ENCODE measurements at places on chromosomes 7 and 10.

DNA sequence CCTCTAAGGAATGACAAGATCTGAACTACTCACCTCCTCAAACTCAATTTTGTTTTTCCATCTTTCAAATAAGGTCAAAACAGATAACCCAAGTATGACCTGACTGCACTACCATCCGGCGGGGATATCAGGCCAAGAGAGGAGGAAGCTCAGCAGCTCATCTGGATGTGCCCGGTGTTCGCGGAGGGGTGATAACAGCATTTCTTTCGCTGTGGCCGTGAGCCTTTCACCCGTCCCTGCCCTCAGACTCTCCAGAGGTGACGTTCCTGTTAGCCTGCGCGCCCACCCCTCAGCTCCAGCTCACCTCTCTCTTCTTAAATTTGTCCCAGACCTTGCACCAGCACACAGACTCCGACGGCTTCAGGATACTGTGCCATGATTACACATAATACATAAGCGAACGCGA is 526 bp downstream of the ZNF248 start:
- peak; percentile 60 for DNase-seq

GRCh38 chr10:6530211-6530840 is 49.8 kb downstream of the PRKCQ start:
- no peak for DNase-seq

GRCh38 chr10:122279725-122280141 is 8.6 kb downstream of the BTBD16 start:
- peak; percentile 39 for DNase-seq

DNA sequence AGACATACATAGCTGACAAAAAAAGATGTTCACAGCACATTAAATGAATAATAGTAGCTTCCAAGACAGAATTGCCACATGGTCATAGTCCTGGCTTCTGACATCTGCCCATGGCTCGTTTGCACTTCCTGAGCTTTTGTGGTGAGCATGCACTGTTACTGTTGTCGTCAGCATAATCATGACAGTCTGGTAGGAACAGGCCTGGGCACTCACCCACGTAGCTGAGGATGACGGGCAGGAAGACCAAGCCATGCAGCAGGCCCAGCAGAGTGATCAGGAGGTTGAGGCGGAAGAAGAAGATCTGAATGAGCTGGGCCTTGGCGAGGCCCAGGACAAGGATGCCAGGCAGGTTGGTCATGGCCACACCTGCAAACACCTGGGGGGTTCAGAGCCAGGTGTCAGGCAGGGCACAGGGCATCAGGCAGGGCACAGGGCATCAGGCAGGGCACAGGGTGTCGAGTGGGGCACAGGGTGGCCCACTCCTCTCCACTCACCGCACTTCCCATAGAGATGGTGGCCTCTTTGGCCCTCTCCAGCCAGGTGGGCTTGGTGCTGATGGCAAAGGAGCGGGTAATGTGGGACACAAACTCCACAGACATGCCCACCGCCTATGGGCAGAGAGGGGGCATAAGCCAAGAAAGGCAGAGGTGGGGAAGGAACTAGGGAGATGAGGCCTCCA is 25.3 kb upstream of the NUDCD3 start:
- no peak for DNase-seq

DNA sequence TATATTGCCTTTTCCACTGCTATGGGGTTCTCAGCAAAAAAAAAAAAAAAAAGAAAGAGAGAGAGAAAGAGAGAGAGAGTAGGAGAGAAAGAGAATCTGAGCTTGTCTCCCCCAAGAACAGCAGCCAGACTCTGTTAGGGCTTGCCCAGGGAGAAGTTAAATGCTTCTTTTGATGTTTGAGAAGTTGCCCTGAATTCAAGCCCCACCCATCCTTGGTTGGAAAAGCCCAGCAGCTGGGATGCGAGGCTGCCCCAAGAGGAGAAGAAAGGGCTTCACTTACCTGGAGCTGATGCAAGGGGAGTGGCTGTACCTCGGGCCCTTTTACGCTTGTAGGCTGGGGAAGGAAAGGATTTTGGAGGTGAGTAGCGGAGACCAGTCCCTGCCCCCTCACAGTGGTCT is 20.9 kb upstream of the MGMT start:
- no peak for DNase-seq

- DNase-seq: no peak
Observed at GRCh38 chr7:1639071-1639470, 31.0 kb upstream of the ELFN1 start.

- DNase-seq: peak; percentile 19
Observed at GRCh38 chr10:33612116-33612515, 277.6 kb upstream of the NRP1 start.

GRCh38 chr7:66640802-66641525 is 12.3 kb downstream of the KCTD7 start:
- no peak for DNase-seq

DNA sequence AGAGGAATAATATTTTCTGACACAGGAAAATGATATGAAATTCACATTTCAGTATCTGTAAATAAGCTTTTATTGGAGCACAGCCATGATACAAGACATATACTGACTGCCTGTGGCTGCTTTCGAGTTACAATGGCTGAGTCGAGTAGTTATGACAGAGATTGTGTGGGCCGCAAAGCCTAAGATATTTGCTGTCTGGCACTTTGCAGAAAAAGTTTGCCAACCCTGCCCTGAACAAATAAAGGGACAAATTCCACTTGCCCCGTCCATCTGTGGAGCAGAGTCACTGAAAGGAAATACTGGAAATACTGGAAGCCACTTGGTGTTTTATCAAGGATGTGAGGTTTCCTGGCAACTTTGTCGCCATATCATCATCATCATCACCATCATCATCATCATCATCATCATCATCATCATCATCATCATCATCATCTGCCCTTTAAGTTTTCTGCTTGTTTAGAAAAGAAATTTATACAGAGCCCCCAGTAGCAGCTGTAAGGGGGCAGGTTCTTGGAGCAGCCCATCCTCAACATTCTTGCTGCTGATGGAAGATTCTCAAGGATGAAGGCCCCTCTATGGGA is 85.8 kb downstream of the TCF7L2 start:
- no peak for DNase-seq

DNA sequence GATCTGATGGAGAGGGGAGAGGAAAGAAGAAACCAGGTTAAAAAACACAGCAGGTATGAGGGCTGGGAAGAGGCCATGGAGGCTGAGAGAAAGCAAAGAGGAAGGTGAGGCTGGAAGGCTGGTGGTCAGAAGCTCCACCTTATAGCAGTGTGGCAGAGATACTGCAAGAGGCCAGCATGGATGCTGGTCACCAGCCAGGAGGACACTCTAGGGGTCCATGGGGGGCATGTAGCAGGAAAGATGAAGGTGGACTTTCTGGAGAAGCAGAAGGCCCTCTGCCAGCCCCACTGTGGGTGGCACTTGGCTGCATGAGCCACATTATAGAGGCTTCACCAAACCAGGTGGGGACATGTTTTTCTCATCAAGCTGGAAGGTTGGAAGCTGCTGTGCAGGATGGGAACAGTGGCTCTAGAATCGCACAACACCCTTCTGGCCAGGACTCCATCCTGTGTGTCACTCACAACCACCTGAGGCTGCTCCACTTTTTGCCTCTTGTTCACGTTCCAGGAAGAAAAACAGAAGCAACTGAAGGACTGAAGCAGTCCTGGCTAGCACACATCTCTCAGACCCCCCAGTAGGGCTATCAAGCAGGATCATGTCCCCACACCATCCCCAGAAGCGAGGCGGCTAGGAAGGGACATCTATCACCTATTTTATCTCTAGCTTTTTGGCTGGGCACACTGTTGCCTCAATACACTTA is 587.5 kb upstream of the MGMT start:
- no peak for DNase-seq

DNA sequence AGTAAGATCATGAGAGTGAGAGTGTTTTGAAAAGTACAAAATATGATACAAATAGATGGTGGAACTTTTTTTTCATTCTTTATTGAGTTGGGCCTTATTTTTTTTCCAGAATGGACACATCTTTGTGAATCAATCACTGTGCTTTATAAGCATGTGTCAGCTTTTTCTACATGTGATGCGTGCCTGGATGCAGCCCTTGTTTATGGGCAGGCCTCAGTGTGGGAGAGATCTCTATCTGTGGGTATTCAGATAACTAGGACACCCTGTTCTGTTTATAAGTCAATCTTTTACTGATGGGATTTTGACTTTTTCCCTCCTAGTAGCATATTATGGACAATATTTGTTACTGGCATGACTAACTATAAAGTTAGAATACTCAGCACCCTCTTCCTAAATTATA is 42.9 kb upstream of the IKZF1 start:
- DNase-seq: no peak

DNA sequence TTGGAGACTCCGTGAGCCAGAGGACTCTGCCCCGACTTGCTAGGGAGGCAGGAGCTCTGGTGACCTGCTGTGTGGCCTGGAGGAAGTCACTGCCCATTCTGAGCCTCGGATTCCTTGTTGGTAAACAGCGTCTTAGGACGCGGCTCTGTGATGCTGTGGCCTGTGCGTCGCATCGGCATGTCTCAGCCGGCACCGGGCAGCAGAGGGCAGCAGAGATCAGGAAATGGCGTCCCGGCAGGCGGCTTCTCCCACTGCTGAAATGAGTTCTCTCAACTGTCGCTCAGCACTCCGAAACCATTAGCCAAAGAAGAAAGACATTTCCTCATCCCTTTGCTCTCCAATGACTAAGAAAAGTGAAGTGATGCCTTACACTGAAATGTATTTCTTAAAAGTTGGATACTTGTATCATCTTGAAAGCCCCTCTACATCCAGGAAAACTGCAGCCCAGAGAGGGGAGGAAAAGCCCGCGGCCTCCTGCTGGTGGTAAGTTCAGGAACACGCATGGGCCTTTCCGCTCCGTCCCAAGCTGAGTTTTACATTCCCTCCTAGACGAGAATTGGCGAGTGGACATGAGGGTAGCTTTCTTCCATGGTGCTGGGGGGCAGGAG is 91.7 kb downstream of the WDR11 start:
- peak; percentile 87 for DNase-seq

- DNase-seq: no peak
Observed at GRCh38 chr7:13414181-13414580, 575.3 kb downstream of the ETV1 start.

- no peak for DNase-seq
Observed at GRCh38 chr7:159008417-159008816, 136.2 kb downstream of the VIPR2 start.

GRCh38 chr10:61304746-61305145 is 148.4 kb downstream of the TMEM26 start:
- DNase-seq: peak; percentile 40

DNA sequence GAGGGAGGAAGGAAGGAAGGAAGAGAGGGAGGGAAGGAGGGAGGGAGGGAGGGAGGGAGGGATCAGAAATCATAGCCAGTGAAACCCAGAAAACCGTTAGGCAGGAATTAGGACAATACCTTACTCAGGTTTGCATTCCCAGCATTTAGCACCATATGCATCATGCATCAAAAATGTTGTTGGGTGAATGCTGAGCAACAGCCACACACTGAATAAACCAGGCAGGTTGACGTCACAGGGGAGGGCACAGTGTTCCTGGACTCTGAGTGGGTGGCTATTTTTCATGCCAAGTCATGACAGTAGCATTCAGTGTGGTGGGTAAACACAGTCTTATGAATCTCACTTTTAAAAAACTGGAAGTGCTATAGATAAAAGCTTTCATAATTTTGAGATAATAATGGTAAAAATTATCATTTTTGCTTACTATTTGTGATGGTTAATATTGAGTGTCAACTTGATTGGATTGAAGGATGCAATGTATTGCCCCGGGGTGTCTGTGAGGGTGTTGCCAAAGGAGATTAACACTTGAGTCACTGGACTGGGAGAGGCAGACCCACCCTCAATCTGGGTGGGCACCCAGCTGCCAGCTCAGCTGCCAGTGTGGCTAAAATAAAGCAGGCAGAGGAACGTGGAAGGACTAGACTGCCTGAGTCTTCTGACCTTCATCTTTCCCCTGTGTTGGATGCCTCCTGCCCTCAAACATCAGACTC is 199.1 kb upstream of the PRKCQ start:
- DNase-seq: peak; percentile 89

GRCh38 chr7:13151978-13152377 is 464.5 kb downstream of the ARL4A start:
- DNase-seq: no peak

GRCh38 chr7:158397885-158398284 is 189.7 kb downstream of the PTPRN2 start:
- DNase-seq: no peak

GRCh38 chr10:36424502-36424901 is 700.9 kb upstream of the ANKRD30A start:
- no peak for DNase-seq

GRCh38 chr10:124020981-124021815 is 72.2 kb downstream of the CHST15 start:
- DNase-seq: no peak

GRCh38 chr7:31151849-31152248 is 99.7 kb downstream of the ADCYAP1R1 start:
- DNase-seq: no peak

DNA sequence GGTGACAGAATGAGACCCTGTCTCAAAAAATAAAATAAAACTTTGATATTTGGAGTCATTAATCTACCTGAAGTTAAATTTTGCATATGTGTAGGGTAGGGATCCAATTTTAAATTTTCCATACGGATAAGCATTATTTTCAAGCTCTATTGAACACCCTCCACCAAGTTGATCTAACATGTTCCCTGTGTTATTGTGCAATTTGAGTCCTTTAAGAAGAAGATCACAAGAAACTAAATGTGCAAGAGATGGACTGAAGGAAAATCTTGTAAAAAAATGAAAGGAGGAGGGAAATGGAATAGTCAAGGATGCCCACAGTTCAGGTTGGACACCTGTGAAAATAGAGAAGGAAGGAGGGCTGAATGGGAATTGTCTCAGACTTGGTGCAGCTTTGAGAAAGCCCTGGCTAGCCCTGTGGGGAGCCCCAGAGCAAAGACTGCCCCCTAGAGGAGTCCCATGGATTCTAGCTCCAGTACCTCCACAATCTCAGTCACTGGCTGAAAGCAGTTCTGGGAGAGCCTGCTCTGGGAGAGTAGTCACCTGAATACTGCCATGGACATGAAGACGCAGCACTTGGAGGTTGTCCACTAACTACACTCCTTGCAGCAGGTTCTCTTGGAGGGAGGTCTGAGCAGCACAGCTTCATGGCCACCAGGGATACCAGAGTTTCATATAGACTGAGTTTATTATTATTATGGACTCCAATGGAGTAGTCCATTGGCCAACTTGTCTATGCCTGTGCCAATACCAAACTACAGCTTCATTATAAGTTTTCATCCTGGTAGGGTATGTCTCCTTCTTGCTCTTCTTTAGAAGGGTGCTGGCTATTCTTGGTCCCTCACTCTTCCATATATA is 5.7 kb upstream of the TIAL1 start:
- DNase-seq: no peak

- no peak for DNase-seq
Observed at GRCh38 chr10:46995234-46995633, 84.0 kb downstream of the PTPN20 start.

GRCh38 chr10:100828738-100829096 is 83.3 kb downstream of the PAX2 start:
- no peak for DNase-seq

GRCh38 chr7:91083855-91084644 is 180.2 kb upstream of the FZD1 start:
- peak; percentile 42 for DNase-seq

GRCh38 chr10:72258617-72259016 is 15.1 kb upstream of the DDIT4 start:
- no peak for DNase-seq

GRCh38 chr7:336810-337566 is 47.0 kb downstream of the FOXL3 start:
- DNase-seq: no peak
